NCI-H1105 treated with DMSO at 0.1 percent for 48 hours (cell line): ENCODE measurements at places on chromosomes 4 and X.
A peak's percentile ranks its signal among the peaks of the same experiment; 100 is the strongest.

DNA sequence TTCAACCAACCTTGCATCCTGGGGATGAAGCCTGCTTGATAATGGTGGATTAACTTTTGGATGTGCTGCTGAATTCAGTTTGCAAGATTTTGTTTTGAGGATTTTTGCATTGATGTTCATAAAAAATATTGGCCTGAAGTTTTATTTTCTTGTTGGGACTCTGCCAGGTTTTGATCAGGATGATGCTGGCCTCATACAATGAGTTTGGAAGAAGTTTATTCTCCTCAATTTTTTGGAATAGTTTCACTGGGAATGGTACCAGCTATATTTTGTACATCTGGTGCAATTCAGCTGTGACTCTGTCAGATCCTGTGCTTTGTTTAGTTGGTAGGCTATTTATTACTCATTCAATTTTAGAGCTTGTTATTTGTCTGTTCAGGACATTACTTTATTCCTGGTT lies 340.3 kb upstream of the TRAM1L1 start:
- DNase-seq, result no peak

DNA sequence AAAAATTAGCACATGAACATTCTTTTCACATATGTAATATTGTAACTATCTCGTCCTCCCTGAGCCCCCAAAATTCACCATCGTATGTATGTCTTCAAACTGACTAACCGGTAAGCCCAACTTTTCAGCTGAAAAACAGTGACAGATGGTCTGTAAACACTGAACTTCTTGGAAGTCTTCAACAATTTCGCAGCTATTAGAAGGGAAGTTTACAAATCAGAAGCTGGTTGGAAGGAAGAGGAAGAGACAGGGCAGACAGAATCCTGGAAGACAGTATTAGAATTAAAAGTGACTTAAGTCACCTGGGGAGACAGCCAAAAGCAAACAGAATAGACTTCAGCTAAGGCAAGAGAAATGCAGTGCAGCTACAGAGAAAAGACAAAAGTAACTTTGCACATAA lies 858.4 kb downstream of the ADGRL3 start:
- no peak for DNase-seq

DNA sequence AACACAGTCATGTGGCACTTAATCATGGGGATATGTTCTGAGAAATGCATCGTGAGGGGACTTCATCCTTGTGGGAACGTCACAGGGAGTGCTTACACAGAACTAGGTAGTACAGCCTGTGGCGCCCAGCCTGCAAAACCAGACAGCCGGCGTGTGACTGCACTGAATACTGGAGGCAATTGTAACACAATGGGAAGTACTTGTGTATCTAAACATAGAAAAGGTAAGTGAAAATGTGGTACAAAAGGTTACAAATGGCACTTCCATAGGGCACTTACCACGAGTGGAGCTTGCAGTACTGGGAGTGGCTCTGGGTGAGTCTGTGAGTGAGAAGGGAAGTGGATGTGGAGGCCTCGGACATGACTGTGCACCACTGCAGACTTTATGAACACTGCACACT lies 5.2 kb downstream of the TLR3 start:
- DNase-seq, result no peak

DNA sequence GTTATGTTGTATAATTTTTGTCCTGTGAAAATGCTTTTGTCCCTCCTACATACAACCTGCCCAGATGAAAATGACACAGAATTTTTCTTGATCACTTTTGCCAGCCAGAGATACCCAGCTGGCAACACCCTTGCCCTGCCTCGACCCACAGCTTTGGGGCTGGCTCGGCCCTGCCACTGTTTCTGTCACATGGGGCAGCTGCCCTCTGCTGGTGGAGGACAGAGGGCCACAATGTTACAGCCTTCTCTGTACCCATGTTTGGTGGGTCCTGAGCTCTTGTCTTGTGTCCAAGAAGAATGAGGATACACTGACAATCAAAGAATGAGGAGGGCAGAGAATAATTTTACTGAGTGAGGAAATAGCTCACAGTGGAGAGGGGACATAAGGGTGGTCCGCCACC lies 31.1 kb downstream of the BMP15 start:
- DNase-seq, result no peak

- DNase-seq, result peak; percentile 17
Observed at GRCh38 chrX:18353931-18354368, 538 bp downstream of the SCML2 start.

- no peak for DNase-seq
Observed at GRCh38 chr4:156437666-156438065, 484.0 kb upstream of the CTSO start.

GRCh38 chr4:54496412-54496811 lies 161.3 kb upstream of the KIT start:
- no peak for DNase-seq

DNA sequence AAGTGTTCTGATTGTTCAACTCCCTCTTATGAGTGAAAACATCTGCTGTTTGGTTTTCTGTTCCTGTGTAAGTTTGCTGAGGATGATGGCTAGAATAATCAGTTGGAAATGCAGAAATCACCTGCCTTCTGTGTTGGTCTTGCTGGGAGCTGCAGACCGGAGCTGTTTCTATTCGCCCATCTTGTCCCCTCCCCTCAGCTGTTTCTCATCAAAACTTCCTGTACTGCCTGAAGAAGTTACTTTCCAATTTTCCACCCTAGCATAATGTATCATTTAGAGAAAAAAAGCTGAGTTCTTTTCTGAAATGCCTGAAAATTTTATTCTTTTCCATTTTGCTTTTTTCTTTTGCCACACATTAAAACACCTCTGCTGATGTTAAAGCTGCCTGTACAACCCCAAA lies 167.6 kb downstream of the TEX13A start:
- DNase-seq, result no peak

- no peak for DNase-seq
Observed at GRCh38 chr4:101067383-101067782, 279.9 kb downstream of the PPP3CA start.

GRCh38 chrX:34764852-34765361 lies 107.8 kb upstream of the TMEM47 start:
- no peak for DNase-seq

GRCh38 chr4:171639540-171639939 lies 173.7 kb upstream of the GALNTL6 start:
- DNase-seq, result no peak

DNA sequence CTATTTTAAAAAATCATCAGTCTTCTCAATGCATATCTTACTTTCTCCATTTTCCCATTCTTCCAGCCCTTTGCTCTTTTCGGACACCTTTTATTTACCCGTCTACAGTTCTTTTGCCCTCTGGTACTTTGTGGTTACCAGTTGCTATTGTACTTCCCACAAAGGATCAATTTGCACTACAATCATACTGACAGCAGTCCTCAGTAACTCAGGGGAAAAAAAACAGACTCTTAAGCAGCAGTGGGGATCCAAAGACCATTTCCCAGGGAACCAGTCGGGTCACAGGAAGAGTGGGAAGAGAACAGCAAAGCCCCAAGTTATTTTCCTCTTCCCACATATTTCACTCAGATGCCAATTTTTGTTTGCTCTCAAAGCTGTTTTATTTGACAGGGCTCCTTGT lies 23.1 kb downstream of the DMD start:
- no peak for DNase-seq

- no peak for DNase-seq
Observed at GRCh38 chr4:187065396-187065795, 341.7 kb upstream of the FAT1 start.

GRCh38 chr4:139266583-139267257 lies 13.3 kb downstream of the MGARP start:
- no peak for DNase-seq

DNA sequence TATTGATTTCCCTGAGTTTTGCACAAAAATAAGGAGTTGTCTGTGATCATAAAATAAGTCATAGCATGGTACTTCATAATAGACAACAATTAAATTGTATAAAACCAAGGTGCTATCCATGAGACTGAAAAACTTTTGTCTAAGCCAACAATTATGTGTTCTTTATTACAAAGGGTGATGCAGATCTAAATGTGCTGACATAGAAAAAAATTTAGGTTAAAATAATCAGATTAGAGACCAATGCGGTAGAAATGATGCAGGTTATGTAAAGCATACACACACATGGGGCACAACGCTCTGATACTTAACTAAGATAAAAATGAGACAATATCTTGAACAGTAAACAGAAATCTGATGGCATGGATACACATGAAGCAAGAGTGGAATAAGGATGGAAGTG lies 113.3 kb downstream of the PWWP3B start:
- DNase-seq, result no peak

DNA sequence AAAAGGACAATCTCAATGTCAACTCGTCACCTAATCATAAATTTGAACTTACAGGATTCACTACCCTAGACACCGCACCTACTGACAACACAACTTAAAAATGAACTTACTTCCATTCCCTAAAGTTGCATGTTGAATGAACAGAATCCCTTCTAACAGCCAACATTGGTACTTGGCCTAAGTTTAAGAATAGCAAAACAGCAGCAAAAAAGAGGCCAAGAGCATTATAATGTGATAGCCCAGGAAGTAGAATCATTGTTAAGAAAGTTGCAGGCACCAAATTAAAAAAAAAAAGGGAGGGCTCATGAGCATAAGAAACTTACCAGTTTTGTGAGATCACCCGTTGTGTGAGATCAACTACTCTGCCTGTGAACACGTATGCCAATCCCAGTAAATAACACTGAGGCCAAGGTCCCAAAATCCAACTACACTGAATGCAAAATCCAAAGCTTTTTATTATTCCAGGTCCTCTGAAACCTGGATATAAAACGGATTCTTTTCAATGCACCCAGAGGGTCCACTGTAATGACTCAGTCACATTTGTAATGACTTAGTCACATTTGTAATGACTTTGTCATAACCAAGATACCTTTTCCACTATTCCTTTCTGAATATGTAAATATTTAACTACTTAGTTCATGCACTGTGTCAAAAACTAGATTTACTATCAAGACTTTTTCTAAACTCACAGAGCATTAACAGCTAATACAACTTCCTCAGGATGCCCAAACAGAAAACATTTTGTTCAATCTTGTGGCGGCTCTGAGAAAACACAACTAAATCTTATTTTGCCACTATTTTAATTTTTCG lies 6.8 kb downstream of the HNRNPDL start:
- no peak for DNase-seq

DNA sequence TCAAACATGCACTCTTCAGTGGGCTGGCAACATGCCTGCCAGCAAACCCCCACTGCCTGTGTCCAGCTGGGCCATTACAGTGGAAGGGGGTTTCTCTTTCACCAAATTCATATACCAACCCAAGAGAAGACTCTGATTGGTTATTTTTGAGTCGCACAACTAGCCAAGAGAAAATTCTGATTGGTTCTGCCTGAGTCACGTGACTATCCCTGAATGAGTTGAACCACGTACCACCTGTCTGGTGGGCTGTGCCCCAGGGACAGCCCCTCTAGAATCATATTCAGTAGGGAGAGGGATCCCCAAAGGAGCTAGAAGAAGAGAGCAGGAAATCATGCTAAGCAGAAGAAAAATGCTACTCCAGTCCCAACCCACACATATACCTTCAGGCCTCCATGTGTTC lies 313.1 kb downstream of the STK32B start:
- DNase-seq, result no peak

DNA sequence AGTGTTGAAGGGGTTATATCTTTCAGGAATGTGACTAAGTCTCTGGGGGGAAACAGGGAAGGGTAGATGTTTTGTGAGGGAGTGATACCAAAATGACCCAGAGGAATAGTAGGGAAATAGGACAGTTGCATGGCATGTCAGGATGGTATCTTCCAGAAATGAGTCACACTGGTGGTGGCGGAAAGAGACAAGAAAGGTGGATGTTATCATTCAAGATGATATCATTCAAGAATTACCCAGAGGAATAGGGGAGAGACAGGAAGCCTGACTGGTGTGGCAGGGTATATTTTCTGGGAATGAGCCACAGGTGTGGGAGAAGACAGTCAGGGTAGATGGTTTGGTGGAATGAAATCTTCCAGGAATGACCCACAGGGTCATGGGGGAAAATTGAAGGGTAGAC lies 61.1 kb downstream of the MAOA start:
- no peak for DNase-seq

GRCh38 chrX:130741584-130741983 lies 161.4 kb downstream of the ENOX2 start:
- peak; percentile 45 for DNase-seq

- DNase-seq, result no peak
Observed at GRCh38 chr4:138104284-138104680, 137.9 kb downstream of the SLC7A11 start.

DNA sequence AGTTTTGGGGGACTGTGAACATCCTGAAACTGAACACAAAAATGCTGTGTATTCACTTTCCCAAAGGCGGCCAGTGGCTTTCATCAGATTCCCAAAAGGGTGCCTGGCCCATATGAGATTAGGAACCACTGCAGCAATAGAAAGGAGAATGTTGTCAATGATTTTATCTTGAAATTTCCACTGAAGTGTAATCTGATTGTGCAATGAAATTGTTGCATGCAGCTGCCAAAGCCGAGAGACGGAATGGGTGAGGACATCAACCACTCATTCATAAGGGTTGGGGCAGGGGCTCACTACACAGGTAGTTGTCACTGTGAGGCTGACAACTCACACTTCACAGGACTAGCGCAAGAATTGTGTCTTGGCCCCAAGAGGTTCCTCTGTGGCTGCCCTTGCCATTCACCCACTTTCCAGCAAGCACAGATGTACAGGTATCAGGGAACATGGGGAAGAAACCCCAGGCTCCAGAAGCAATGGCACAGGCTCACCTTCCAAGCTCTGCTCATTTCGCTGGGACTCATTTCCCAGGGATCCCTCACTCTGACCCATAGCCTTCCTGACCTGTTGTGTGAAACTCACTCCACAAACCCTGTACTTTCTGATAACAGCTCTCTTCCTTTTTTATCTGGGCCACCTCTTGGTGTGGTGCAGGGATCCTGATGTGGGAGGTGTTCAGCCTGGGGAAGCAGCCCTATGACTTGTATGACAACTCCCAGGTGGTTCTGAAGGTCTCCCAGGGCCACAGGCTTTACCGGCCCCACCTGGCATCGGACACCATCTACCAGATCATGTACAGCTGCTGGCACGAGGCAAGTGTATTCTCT lies 48.8 kb downstream of the BMX start:
- no peak for DNase-seq
